Upper lobe of right lung (tissue), 1 donor: ENCODE measurements at places on chromosomes 11 and 22. TPM values are rescaled to one million over a fixed set of nuclear protein-coding genes. Genes with fewer than 3 reads are reported as not detected.

DNA sequence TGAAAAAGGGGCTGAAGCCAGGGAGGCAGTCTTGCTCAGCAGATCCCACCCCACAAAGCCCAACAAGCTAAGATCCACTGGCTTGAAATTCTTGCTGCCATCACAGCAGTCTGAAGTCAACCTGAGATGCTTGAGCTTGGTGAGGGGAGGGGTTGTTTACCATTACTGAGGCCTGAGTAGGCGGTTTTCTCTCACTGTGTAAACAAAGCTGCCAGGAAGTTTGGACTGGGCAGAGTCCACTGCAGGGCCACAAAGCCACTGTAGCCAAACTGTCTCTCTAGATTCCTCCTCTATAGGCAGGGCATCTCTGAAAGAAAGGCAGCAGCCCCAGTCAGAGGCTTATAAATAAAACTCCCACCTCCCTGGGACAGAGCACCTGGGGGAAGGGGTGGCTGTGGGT, 746.1 kb upstream of the LRRC4C start:
- H3K4me3 ChIP-seq: no peak overlapping the region
- H3K36me3 ChIP-seq: no peaks in the 10 kb centered on the region
- H3K27ac ChIP-seq: no peak overlapping the region
- no peaks in the 10 kb centered on the region for H3K4me1 ChIP-seq
- no peaks in the 10 kb centered on the region for H3K27me3 ChIP-seq

DNA sequence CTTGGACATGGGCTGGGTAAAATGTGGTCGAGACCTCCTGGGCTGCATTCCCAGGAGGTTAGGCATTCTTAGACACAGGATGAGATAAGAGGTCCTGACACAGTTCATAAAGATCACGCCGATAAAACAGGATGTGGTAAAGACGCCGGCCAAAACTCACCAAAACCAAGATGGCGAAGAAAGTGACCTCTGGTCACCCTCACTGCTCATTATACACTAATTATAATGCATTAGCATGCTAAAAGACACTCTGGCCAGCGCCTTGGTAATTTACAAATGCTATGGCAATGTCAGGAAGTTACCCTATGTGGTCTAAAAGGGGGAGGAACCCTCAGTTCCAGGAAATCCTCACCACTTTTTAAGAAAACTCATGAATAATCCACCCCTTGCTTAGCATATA, 983.3 kb downstream of the OPCML start:
- no peaks in the 10 kb centered on the region for H3K4me1 ChIP-seq
- H3K4me3 ChIP-seq: no peak overlapping the region
- no peaks in the 10 kb centered on the region for H3K27me3 ChIP-seq
- no peak for DNase-seq
- no peak overlapping the region for H3K27ac ChIP-seq

DNA sequence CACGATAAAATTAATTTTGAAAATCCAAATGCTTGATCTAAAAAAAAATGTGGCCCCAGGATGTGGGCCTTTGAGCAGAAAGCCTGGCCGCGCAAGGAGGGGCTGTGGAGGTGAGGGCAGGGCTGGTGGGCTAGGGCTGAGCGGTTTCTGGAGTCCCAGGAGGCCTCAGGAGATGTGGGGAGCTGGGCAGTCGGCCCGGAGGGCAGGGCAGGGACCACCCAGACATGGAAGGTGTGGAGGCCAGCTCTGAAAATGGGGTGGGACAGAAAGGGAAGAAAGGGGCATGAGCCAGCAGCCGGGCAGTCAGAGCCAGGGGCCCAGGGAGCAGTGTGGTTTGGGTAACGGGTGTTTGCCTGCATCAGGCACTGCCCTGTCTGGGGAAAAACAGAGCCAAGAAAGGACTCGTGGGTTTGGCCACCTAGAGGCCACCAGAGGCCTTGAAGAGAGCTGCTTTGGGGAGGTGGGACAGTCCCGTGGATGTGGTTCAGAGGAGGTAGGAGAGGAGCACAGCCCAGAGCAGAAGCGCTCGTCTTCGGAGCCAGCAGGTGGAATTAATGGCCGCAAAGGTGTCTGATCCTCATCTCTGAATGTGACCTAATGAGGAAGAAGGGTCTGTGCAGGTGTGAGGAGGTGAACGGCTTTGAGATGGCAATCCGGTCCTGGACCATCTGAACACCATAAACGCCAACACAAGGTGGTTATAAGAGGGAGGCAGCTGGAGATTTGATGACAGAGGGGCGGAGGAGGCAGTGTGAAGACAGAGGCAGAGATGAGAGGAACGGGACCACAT, 50.2 kb downstream of the IGF2 start:
- DNase-seq: peak; percentile 48
- H3K4me3 ChIP-seq: no peak overlapping the region
- no peak overlapping the region for H3K27ac ChIP-seq
- no peaks in the 10 kb centered on the region for H3K4me1 ChIP-seq

GRCh38 chr11:116790167-116791001, 1.3 kb downstream of the APOA5 start:
- H3K36me3 ChIP-seq: peaks cover 10% of the 10 kb centered on the region
- DNase-seq: peak; percentile 68
- H3K4me3 ChIP-seq: no peak overlapping the region

GRCh38 chr11:103949781-103950180, 86.7 kb upstream of the DDI1 start:
- no peak overlapping the region for H3K27ac ChIP-seq
- H3K36me3 ChIP-seq: no peaks in the 10 kb centered on the region
- H3K4me3 ChIP-seq: no peak overlapping the region
- no peaks in the 10 kb centered on the region for H3K4me1 ChIP-seq
- no peaks in the 10 kb centered on the region for H3K27me3 ChIP-seq
- DNase-seq: no peak

GRCh38 chr22:44879301-44879680, 126.9 kb downstream of the ARHGAP8 start:
- DNase-seq: peak; percentile 46
- no peaks in the 10 kb centered on the region for H3K4me1 ChIP-seq
- no peak overlapping the region for H3K4me3 ChIP-seq
- peaks cover 3% of the 10 kb centered on the region for H3K27me3 ChIP-seq
- H3K36me3 ChIP-seq: no peaks in the 10 kb centered on the region

- H3K27ac ChIP-seq: no peak overlapping the region
- H3K36me3 ChIP-seq: peaks cover 34% of the 10 kb centered on the region
- DNase-seq: no peak
- H3K27me3 ChIP-seq: no peaks in the 10 kb centered on the region
Observed at GRCh38 chr11:77377734-77378133, 76.2 kb upstream of the GDPD4 start.

DNA sequence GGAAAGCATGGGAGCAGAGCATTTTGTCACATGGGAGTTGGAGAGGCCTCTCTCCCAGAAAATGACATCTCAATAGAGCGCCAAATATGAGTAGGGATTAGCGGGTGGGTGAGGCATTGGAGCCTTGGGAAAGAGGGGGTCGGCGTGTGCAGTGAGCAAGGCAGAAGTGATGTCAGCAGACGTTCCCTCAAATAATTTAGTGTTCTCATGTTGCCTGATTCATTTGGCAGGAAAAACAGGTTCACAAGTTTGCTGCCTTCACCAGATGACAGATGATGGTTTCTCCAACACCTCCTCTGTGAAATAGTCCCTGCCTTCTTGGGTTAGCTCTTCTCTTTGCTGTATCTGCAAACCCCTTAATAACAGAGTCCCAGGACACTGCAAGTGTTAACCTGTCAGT, 118.5 kb upstream of the ARHGAP20 start:
- no peaks in the 10 kb centered on the region for H3K27me3 ChIP-seq
- no peak overlapping the region for H3K4me3 ChIP-seq
- no peak for DNase-seq

- no peaks in the 10 kb centered on the region for H3K36me3 ChIP-seq
- H3K27me3 ChIP-seq: no peaks in the 10 kb centered on the region
- no peak overlapping the region for H3K4me3 ChIP-seq
- peaks cover 5% of the 10 kb centered on the region for H3K4me1 ChIP-seq
- no peak for DNase-seq
Observed at GRCh38 chr11:83292709-83293456, 6.7 kb upstream of the CCDC90B start.

DNA sequence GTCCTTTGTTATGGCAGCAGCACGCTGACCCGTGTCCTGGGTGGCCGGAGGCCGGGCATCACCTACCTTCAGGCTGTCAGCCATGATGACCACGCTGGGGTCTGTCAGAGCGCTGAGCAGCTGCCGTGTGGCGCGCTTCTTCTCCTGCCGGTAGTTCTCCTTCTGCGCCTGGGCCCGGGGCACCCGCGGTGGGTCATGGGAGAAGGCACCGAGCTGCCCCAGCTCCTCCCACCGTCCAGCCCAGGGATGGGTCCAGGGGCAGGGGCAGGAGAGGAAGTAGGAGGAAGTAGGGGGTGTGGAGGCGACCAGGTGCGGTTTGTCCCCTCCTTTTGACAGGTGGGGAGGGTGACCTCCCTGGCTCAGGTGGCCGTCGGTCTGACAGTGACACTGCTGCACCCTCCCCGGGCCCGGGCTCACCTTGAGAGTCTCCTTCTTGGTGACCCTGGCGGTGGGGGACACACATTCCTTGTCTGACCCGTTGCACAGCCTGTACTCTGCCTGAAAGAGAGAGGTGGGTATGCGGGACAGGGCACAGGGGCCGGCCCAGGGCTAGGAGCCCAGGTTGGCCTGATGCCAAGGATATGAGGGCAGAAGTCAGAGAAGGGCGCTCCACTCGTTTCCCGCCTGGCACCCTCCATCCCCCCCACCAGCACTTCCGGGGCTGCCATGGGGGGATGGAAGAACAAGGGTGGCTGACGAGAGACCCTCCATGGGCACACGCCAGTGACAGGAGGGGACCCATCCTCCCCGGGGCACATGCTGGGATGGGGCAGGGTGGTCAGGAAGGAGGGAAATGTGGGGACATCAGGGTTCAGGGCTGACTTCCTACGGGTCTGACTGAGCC, 43.0 kb downstream of the OSBPL5 start:
- H3K27me3 ChIP-seq: no peaks in the 10 kb centered on the region
- H3K4me1 ChIP-seq: peaks cover 22% of the 10 kb centered on the region
- H3K36me3 ChIP-seq: peaks cover 23% of the 10 kb centered on the region
- peak; percentile 61 for DNase-seq
- H3K4me3 ChIP-seq: no peak overlapping the region

GRCh38 chr11:65778901-65779668, 1.7 kb downstream of the AP5B1 start:
- peaks cover 31% of the 10 kb centered on the region for H3K4me1 ChIP-seq
- H3K36me3 ChIP-seq: peaks cover 27% of the 10 kb centered on the region
- peak; percentile 66 for DNase-seq
- H3K4me3 ChIP-seq: peak overlapping the region; percentile 74
- H3K27me3 ChIP-seq: no peaks in the 10 kb centered on the region

DNA sequence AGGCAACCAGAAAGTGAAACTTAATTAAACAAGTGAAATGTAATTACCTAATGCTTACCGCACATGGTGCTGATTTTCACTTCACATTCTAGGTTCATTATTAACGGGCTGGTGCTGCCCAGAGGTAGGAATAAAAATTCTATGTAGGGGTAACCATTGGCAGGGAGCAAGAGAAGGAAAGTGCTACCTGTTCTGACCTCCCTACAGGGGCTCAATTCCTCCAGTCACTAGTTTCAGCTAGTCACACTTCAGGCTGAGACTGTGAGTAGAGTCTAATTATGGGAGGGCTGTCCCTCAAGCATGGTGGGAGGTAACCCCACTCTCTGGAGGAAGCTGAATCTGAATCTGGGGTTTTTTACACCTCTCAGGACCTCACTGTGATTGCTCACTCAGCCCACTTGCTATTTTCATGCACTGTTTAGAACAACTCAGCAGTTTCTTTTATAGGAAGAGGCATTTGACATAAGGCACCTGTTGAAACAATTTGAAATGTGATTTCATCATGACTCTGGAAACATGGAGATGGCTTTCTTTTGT, 75.4 kb downstream of the MAML2 start:
- H3K36me3 ChIP-seq: no peaks in the 10 kb centered on the region
- H3K4me1 ChIP-seq: peaks cover 44% of the 10 kb centered on the region
- H3K27me3 ChIP-seq: no peaks in the 10 kb centered on the region
- H3K27ac ChIP-seq: peak overlapping the region; percentile 33

DNA sequence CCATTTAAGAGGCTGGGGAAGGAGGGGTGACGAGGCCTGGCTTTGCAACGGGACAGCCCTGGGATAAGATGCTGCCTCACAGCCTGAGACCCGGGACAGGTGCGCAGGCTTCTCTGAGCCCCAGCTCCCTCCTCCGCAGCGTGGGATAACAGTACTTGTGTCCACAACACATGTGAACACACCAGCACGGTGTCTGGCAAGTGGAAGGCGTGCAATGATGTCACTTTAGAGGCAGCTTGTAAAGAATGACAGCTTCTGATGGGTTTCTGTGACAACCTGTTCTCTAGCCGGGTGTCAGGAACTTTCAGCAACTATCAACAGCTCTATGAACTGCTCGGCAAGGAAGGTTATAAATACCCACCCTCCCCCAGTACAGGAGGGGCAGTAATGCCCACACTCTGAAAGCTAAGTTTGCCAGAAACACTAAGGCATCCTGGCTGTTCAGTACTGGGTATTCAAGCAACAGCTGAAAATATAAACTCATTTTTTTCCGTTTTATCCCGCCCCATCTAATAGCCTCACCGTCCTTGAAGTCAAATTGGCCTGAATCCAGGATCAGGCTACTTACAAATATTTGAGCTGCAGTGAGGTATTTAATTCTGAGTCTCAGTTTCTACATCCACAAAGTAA, 59.7 kb downstream of the MYH9 start:
- H3K36me3 ChIP-seq: peaks cover 77% of the 10 kb centered on the region
- no peaks in the 10 kb centered on the region for H3K27me3 ChIP-seq
- DNase-seq: no peak
- peaks cover 93% of the 10 kb centered on the region for H3K4me1 ChIP-seq

GRCh38 chr22:18095101-18095805, 15.4 kb upstream of the TUBA8 start:
- H3K36me3 ChIP-seq: peaks cover 6% of the 10 kb centered on the region
- no peaks in the 10 kb centered on the region for H3K27me3 ChIP-seq
- no peaks in the 10 kb centered on the region for H3K4me1 ChIP-seq
- DNase-seq: no peak
- H3K27ac ChIP-seq: no peak overlapping the region
- no peak overlapping the region for H3K4me3 ChIP-seq

GRCh38 chr22:19880786-19881569, 26.3 kb upstream of the GNB1L start:
- peak; percentile 67 for DNase-seq
- peaks cover 5% of the 10 kb centered on the region for H3K36me3 ChIP-seq
- H3K27me3 ChIP-seq: no peaks in the 10 kb centered on the region
- no peak overlapping the region for H3K4me3 ChIP-seq

DNA sequence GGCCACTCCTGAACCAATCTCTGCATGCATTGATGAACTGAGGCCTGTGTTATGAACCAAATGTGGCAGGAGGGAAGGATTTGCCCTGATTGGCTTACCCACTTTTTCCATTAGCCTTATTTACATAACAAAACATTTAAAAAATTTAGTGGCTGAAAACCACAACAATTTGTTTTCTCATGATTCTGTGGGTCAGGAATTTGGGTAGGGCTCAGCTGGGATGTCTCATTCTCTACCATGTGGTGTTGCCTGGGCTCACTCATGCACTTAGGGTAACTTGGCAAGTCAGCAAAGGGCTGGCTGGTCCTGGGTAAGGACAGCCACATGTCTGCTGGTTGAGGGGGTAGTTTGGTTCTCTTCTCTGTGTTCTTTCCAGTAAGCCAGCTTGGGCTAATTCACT, 35.1 kb upstream of the CYP2R1 start:
- no peak for DNase-seq
- H3K27me3 ChIP-seq: no peaks in the 10 kb centered on the region
- H3K4me3 ChIP-seq: no peak overlapping the region
- H3K27ac ChIP-seq: no peak overlapping the region

- H3K4me3 ChIP-seq: no peak overlapping the region
- no peaks in the 10 kb centered on the region for H3K4me1 ChIP-seq
- no peak overlapping the region for H3K27ac ChIP-seq
- H3K27me3 ChIP-seq: peaks cover 8% of the 10 kb centered on the region
- DNase-seq: no peak
Observed at GRCh38 chr11:1377231-1377780, 12.4 kb upstream of the BRSK2 start.

Gene CDC42EP1
- 73.9 TPM for total RNA-seq

Gene DNAJB7
- not detected for total RNA-seq

Gene SPDYC
- total RNA-seq: not detected

Gene CECR2
- 7.2 TPM for total RNA-seq

Gene CNIH2
- 1.6 TPM for total RNA-seq
